Neural crest cell (in vitro differentiated cells): ENCODE measurements at places on chromosomes 2 and 18. TPM values are rescaled to one million over a fixed set of nuclear protein-coding genes. Genes with fewer than 3 reads are reported as not detected.

The TIA1 gene
- total RNA-seq: 273 and 287 TPM in 2 replicates

The HOXD3 gene
- 1.5 and 1.9 TPM in 2 replicates for total RNA-seq

The LAMA1 gene
- total RNA-seq: 96.1 and 102 TPM in 2 replicates

- DNase-seq: no peak
- H3K27me3 ChIP-seq: no peaks in the 10 kb centered on the region
- H3K4me3 ChIP-seq: no peak overlapping the region
- peak overlapping the region; percentile 94 for H3K27ac ChIP-seq
- no peaks in the 10 kb centered on the region for H3K36me3 ChIP-seq
- H3K4me1 ChIP-seq: peaks cover 30% of the 10 kb centered on the region
Observed at GRCh38 chr2:42854207-42854818, 61.9 kb upstream of the HAAO start.

DNA sequence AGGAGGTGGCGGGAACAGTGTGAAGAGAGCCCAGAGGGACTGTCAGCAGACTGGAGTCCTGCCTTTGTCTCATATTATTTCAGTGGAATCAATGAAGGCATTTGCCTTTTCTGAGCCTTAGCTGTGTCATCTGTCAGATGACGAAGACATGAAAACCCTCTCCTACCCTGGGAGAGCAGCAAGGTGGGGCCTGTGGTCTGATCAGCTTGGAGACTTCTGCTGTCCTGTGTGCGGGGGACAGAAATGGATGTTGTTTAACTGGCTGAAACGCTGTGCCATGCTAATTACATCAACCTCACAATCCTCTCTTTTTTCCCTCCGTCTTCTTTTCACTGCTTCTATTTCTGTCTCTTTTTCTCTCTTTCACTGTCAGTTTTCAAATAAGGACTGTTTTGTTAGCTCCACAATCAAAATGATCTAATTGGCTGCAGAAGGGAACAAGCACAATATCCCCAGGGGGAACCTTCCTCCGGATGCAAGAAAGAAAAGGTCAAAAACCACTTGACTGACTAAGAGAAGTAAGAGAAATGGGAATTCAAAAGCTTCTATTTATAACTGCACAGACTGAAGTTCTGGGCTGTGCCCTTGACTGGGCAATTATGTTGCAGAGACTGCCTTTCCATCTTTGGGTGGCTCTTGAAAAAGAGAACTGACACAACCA lies 340.1 kb downstream of the CLIP4 start:
- peak overlapping the region; percentile 83 for H3K27ac ChIP-seq
- H3K36me3 ChIP-seq: no peaks in the 10 kb centered on the region
- peaks cover 54% of the 10 kb centered on the region for H3K4me1 ChIP-seq
- H3K4me3 ChIP-seq: peak overlapping the region; percentile 27
- DNase-seq: peak; percentile 17

DNA sequence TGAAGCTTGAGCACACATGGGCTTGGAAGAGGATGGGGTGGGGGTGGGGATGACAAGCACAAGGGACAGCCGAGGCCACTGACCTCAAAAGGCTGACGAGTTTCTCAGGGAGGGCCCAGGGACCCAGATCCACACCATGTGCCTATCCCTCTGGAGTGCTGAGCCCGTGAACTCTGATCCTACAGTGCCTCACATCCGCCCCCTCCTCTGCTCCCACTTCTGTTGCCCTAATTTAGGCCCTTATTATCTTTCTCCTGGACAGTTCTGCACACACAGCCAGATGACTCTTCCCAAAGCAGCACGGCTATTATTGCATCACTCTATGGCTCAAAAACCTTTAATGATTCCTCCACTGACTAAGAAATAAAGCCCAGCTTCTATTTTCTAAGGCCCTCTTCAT lies 24.8 kb downstream of the CYRIA start:
- H3K4me3 ChIP-seq: no peak overlapping the region
- no peaks in the 10 kb centered on the region for H3K36me3 ChIP-seq
- peaks cover 61% of the 10 kb centered on the region for H3K4me1 ChIP-seq
- peak overlapping the region; percentile 29 for H3K27ac ChIP-seq
